ENCODE measurements at places on chromosomes 5 and 9. TPM values are rescaled to one million over a fixed set of nuclear protein-coding genes. Genes with fewer than 3 reads are reported as not detected.

- DNase-seq, result no peak
- peaks cover 12% of the 10 kb centered on the region for H3K27me3 ChIP-seq
- peaks cover under 1% of the 10 kb centered on the region for H3K4me1 ChIP-seq
- H3K4me3 ChIP-seq, result no peak overlapping the region
- no peak overlapping the region for H3K27ac ChIP-seq
These were observed 119.7 kb upstream of the ABCA1 start for GRCh38 chr9:105047742-105048041.

The FOXD4L4 gene
- total RNA-seq, result 0.33 TPM

DNA sequence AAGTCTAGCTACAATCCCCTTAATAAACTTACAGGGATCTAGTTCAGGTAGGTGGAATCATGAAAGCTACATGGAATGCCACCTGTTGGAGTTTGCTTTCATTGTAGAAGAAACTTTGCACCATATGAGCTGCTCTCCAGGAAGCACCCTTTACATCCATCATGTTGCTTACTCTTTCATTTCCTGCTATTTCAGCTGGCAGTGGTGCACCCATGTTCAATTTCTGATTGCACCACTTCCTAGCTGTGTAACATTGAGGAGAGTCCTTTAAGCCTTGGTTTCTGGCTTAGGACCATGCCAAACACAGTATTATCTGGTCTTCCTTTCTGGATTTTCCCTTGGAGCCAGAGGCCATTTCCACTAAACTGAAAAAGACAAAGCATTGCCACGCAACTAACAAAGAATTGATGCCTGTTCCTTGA lies 123.3 kb upstream of the SLC12A2 start:
- H3K27ac ChIP-seq, result no peak overlapping the region
- no peak overlapping the region for H3K4me3 ChIP-seq

DNA sequence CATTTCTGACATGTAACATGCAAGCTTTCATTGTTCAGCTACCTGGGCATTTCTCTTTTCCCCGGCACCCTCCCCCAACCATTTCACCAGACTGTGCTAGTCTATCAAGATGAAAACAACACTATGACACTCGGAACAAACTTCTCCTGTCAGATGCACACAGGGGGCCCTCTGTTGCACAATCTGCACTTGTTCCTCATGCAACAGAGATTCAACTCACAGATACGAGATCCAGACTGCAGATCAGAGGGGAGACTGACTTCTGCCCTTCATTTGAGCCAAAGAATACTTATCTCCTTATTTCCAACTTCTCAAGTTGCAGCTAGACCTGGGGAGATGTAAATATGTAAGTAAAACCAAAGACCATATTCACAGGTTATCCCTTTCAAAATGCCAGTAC lies 15.7 kb upstream of the FST start:
- H3K27me3 ChIP-seq, result peaks cover 32% of the 10 kb centered on the region
- no peak overlapping the region for H3K4me3 ChIP-seq
- H3K36me3 ChIP-seq, result no peaks in the 10 kb centered on the region
- no peak for DNase-seq

The TAF11L10 gene
- not detected for total RNA-seq

The IFNA5 gene
- not detected for total RNA-seq

GRCh38 chr5:141793403-141793802 lies 84.8 kb downstream of the PCDH1 start:
- no peak for DNase-seq
- H3K4me3 ChIP-seq, result no peak overlapping the region
- peaks cover 6% of the 10 kb centered on the region for H3K27me3 ChIP-seq
- H3K27ac ChIP-seq, result no peak overlapping the region
- no peaks in the 10 kb centered on the region for H3K4me1 ChIP-seq

DNA sequence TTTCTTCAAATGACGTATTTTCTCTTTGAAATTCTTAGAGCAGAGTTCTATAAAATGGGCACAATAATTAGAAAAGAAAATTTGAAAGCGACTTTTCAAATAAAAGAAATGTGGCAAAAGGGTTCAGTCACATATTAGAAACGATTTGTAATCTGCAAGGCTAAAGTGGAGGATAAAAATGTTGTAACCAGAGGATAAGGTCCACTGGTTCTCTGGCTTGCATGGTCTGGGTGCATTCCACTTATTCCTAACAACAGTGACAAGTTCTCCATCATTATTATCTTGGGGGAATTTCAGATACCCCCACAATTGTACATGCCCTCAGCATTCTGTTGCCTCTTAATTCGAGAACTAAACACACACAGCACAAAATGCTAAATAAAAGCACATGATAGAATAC lies 91.1 kb downstream of the IQGAP2 start:
- H3K36me3 ChIP-seq, result peaks cover 5% of the 10 kb centered on the region
- H3K4me3 ChIP-seq, result no peak overlapping the region
- peaks cover 76% of the 10 kb centered on the region for H3K4me1 ChIP-seq
- DNase-seq, result no peak
- no peak overlapping the region for H3K27ac ChIP-seq
